ENCODE measurements at places on chromosomes 5 and 9.

DNA sequence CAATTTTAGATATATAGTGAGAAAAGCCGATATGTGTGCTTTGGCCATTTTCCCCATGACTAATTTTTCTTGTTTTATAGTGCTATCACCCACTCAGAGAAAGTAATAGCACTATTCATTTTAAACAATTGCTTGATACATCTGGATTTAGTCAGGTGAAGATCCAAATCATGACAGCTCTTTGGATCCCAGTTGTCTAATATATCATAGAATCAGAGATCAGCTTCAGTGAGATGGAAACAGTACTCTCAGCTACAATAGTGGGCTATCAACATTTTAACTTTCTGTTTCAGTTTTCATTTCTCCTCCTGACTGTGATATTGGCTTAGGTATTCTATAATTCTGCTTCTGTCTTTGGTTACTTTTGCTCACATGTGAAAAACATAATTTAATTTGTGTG, 38.7 kb downstream of the VCAN start:
- no peak for DNase-seq

- DNase-seq = no peak
These were observed 148.5 kb downstream of the SGCD start for GRCh38 chr5:156475182-156476157.

DNA sequence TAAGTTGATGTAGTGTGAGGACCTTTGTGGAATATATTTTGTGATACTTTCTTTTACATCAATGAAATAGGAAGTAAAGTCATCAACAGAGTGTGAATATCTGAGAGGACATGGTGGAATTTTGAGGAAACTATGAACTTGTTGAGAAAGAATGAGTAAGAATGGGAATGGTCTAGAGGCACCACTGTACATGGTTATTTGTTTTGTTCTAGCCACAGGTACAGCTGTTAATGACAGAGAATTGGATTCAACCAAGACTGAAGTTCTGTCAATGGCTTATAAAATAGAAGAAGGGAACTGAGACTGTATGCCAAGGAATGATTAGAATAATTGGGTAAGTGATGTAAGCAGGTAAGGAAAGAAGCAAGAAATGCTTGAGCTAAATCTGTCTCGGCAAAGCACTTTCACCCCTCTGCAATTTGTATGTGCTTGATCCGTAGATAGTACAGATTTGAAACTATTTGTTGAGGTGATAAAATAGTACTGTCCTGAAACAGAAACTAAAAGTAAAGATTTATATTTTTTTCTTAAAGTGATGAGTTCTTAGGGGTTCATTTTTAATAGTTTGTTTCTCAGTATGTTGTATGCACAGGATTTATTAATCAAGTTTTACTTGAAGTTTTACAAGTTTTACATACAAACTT, 468.8 kb upstream of the SMC2 start:
- DNase-seq = no peak

GRCh38 chr5:135458921-135459331, 6.8 kb upstream of the TIFAB start:
- DNase-seq = no peak

- no peak for DNase-seq
These were observed 21.2 kb downstream of the OTULIN start for GRCh38 chr5:14685757-14686156.

DNA sequence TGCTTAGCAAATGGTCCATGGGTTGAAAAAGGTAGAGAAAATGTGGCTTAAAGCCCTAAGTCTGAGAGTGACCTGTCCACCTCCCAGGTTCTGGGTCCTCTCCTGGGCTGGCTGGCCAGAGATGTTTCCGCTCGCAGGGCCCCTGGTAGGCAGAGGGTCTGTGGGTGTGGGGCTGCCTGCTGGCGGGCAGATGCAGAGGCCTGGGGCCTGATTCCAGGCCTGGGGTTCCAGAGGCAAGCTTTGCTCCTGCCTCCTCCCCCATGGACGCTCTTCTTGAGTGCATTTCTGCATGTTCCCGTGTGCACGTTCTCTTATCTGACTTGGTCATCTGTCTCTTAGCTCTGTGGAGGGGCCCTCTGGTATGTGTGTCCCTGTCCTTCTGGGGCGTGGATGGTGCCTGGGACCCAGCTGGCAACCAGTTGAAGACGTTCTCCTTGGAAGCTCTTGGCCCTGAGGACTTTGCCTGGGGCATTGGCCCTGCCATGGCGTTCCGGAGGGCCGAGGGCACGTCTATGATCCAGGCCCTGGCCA, 3.8 kb downstream of the MIGA2 start:
- DNase-seq = no peak

DNA sequence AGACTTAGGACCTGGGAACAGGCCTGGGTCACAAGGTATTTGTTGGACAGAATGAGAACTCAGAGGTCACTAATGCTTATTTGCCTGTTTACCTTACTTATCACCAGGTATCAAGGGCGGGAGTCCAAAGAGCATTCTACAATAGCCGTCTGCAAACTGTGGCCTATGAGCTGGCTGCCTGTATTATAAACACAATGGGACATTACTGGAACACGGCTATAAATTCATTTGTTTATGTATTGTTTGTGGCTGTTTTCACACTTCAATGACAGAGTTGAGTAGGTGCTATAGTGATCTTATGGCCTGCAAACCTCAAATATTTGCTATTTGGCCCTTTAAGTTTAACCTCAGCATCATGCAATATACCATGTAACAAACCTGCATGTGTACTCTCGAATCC, 76.6 kb upstream of the ASTN2 start:
- no peak for DNase-seq

Data from activated naive CD4-positive, alpha-beta T cell (primary cell).